Fibroblast of villous mesenchyme (primary cell): ENCODE measurements at places on chromosomes 1 and 21.

- no peak for DNase-seq
Observed at GRCh38 chr1:64581843-64582185, 111.9 kb downstream of the CACHD1 start.

GRCh38 chr1:87273291-87273690, 55.4 kb upstream of the LMO4 start:
- DNase-seq: no peak

- DNase-seq: no peak
Observed at GRCh38 chr1:184017306-184017705, 20.2 kb downstream of the COLGALT2 start.

- DNase-seq: no peak
Observed at GRCh38 chr21:45255381-45256020, 32.2 kb downstream of the POFUT2 start.

DNA sequence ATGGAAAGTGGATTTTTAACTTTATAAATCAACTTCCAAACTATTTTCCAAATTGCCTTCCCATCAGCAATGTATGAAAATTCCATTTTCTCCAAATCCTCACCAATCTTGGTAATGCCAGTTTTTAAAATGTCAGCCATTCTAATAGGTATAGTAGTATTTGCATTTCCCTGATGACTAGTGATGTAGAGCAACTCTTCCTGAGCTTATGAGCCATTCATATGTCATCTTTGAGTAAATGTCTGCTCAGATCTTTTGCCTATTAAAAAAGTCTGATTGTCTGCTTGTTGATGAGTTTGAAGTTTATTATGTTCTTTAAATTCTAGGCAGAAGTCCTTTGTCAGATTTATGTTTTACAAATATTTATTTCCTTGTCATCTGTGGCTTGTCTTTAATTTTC, 54.7 kb downstream of the KDM1A start:
- DNase-seq: no peak

- peak; percentile 65 for DNase-seq
Observed at GRCh38 chr1:155598842-155599331, 11.1 kb upstream of the MSTO1 start.

DNA sequence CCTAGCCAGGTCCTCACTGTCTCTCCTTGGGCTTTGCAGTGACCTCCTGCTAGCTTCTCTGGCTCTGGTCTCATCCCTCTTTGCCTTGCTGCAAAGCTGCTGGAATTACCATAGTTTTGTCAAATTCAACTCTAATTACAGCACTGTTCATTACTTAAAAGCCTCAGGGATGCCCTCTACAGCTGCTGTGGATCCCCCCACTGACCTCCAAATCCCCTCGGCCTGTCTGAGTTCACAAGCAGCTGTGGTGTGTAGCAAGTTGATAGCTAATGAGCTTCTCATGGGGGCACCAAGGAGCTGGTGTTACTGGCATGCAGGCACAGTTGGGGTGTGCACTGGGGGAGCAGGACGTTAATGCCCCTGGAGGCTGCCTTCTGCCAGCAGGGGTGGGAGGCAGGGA, 24.8 kb downstream of the NIPAL3 start:
- DNase-seq: no peak

DNA sequence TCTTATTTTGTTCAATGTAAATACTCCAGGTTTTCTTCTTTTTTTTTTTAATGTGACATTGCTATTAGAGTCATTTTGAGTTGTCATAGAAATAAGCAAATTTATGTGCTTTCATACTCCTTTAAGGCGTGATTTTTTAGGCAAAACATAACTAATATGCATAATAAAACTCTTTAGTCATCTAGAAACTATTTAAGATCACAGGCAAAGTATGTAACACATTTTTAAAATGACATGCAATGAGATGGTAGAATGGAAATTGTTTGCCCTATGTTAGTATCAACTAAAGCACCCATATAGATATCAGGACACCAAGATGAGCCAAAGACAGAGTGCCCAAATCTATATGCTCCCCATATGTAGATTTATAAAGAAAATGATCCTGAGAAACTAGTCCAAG, 41.5 kb upstream of the SGIP1 start:
- DNase-seq: no peak

GRCh38 chr1:180484490-180484889, 17.9 kb downstream of the ACBD6 start:
- DNase-seq: no peak

DNA sequence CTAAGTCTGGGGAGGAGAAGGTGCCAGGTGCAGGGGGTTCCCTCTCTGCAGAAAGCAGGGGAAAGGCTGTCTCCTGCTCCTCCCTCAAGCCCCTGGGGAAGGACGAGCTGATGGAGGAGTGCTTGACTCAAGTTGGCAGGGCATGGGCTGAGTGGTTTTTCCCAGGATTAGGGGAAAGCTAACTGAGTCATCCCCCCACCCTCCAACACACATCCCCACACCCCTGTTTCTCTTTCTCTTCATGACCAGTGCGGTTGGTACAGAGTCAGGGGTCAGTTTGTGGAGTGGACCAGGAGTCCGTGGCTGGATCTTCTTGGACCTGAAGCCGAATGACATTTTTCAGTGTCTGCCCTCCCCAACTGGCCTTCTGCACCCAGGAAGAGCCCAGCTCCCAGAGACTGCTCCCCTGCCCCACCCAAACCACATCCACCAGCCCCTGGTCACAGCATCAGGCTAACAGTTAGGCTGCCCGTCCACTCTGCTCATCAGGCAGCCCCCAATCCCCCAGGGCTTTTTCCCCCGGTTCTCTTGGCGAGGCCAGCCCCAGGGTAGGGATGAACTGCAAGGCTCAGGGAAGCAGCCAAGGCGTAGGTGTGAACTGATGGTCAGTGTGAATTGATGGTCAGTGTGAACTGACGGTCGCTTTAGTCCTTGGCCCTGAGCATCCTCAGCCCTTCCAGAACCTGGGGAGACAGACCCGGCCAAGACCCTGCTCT, 81.0 kb downstream of the PAX7 start:
- DNase-seq: no peak

DNA sequence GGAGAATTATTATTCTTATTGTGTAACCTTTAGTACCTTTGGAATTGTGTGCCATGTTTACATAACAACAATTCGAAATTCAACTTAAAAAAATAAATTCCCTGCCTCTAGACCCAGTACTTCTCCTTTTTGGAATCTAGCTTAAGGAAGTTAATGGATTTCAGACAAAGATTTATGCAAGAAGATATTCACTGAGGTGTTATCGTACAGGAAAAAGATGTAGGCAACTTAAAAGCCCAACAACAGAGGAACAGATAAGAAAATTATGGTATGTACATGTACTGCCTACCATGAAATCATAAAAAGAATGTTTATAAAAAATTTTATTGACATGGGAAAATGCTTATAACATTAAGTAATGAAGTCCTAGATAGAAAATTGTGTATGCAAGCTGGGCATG, 18.2 kb upstream of the STMN1 start:
- DNase-seq: no peak

DNA sequence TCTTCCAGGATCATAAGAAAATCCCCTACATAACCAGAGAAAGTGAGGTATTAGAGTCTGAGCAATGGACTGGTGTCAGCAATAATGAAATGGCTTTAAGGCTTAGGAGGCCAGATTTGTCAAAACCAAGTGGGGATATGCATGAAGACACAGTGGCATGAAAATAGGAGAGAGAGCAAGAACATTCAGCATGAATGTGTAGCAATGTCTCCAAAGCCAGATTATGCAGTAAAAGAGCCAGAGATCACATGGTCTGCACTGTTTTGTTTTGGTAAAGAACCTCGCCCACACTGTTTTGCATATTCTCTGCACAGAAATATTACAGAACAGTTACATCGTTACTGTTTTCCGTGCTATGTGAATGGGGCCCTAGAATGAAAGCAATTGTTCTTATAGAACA, 589.4 kb downstream of the PLPP3 start:
- peak; percentile 35 for DNase-seq

- DNase-seq: no peak
Observed at GRCh38 chr21:15820852-15821379, 91.1 kb downstream of the USP25 start.

GRCh38 chr1:88566615-88567387, 117.3 kb upstream of the PKN2 start:
- no peak for DNase-seq

DNA sequence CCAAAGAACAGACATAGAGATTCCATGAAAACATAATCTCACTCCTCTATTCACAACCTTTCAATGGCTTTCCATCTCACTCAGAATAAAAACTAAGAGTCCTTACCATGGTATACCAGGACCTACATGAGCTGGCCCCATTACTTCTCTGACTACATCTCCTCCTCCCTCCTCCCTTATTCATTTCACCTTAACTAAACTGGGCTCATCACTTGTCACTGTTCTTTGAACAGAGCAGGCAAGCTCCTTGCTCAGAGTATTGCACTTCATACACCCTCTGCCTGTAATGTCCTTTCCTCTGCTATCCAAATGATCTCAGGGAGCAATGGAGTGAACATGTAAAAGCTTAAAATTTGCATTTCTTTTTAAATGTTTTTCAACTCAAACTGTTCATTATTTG, 142.0 kb downstream of the MRPL39 start:
- no peak for DNase-seq

- DNase-seq: no peak
Observed at GRCh38 chr1:95496773-95497172, 262.8 kb downstream of the RWDD3 start.

- DNase-seq: peak; percentile 10
Observed at GRCh38 chr1:63547621-63548294, 24.4 kb downstream of the EFCAB7 start.

DNA sequence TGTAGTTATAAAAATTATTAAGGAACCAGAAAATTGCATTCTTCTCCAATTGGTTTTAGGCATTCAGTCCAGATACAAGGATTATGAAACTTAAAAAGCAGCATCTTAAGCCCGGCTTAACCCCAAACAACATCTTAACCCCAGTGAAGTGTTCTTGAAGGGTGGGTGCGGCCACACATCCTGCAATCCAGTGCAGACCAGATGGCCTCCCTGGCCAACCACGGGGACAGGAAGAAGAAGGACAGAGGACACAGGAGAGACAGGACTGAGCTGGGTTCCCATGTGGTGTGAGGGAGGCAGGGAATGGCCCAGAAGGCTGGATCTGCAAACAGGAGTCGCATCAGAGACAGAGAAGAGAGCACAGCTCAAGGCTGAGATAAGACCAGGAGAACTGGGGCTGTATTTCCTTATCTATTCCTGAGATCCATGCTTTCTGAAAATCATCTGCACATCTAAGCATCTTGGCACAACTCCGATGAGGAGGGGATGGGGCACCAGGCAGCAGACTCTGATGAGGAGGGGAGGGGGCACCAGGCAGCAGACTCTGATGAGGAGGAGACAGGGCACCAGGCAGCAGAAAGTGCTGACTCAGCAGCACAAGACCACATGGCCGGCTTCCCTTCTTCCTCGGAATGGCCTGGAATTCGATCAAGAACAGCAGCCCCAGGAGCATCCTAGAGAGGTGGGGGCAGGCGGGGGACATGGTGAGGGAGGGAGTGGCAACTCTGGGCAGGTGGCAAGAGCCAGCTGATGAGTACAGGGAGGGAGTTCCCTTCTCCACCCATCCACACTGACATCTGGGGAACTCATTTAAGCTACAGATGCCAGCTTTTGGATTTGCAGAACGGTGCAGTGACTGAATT, 26.6 kb downstream of the ABCG1 start:
- peak; percentile 29 for DNase-seq

GRCh38 chr1:228084325-228084724, 1.8 kb downstream of the ARF1 start:
- peak; percentile 90 for DNase-seq

GRCh38 chr1:159088546-159089183, 12.1 kb upstream of the AIM2 start:
- DNase-seq: no peak

DNA sequence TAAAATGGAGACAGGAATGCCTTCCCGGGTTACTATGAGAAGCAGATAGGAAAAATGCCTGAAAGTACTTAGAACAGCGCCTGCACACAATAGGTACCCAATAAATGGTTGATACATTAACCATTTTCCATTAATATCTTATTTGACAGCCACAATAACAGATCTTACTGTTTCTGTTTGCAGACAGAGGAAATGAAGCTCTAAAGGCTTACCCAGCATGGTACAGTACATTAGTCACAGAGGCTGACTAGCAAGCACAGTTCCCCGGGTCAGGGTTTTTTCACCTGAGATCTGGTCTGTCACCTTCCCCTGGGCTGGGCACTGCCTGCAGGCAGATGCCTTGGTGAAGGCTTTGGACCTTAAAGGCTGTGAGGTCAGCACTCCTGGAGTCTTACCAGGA, 2.9 kb downstream of the TRIM63 start:
- DNase-seq: no peak

- DNase-seq: no peak
Observed at GRCh38 chr1:245938046-245938435, 569.0 kb downstream of the SMYD3 start.
